ENCODE measurements at places on chromosomes 13 and 19. TPM values are rescaled to one million over a fixed set of nuclear protein-coding genes. Genes with fewer than 3 reads are reported as not detected.

GRCh38 chr13:20090349-20090748 lies 70.5 kb downstream of the GJA3 start:
- peaks cover 24% of the 10 kb centered on the region for H3K36me3 ChIP-seq
- no peaks in the 10 kb centered on the region for H3K4me1 ChIP-seq
- no peak overlapping the region for H3K4me3 ChIP-seq
- no peak for DNase-seq
- no peak overlapping the region for H3K27ac ChIP-seq

DNA sequence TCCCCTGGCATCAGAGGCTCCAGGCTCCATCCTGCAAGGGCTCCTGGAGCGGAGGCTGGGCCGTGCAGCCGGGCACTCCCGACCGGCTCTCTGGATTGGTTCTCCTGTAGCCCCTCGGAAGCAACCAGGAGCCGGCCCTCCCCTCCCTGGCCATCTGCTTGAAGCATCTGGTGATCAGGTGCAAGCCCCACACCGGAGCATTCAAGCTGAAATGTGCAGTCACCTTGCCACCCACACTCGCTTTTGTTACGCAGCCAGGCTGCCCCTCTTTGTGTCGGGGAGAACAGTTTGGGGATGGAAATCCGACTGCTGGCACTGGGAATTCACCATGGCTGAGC lies 258.8 kb downstream of the ZNF536 start:
- H3K27ac ChIP-seq: no peak overlapping the region
- H3K4me1 ChIP-seq: no peaks in the 10 kb centered on the region
- H3K27me3 ChIP-seq: no peaks in the 10 kb centered on the region
- no peak overlapping the region for H3K4me3 ChIP-seq

The FCGBP gene
- total RNA-seq: 10.3 TPM

The ZNF560 gene
- total RNA-seq: not detected
